ENCODE measurements at places on chromosomes 2 and 18. TPM values are rescaled to one million over a fixed set of nuclear protein-coding genes. Genes with fewer than 3 reads are reported as not detected.

Gene PMAIP1
- 58.2 TPM for total RNA-seq

Gene LBX2
- 1.00 TPM for total RNA-seq

Gene MBOAT2
- total RNA-seq: 75.2 TPM

Gene GALNT3
- 92.9 TPM for total RNA-seq

Gene C18orf32
- total RNA-seq: 29.0 TPM

Gene RSAD2
- 1.1 TPM for total RNA-seq

Gene SLC9A2
- 0.14 TPM for total RNA-seq

Gene SOX11
- total RNA-seq: under 0.01 TPM

Gene GPR35
- 0.85 TPM for total RNA-seq

Gene RPRM
- not detected for total RNA-seq

Gene NT5C1B
- not detected for total RNA-seq

Gene SERPINB11
- under 0.01 TPM for total RNA-seq

Gene WDR43
- 123 TPM for total RNA-seq

Gene ZAP70
- total RNA-seq: 0.07 TPM

Gene PCGF1
- total RNA-seq: 39.0 TPM

Gene CDK15
- not detected for total RNA-seq

Gene MC5R
- total RNA-seq: not detected

Gene SNED1
- total RNA-seq: under 0.01 TPM

Gene DPYSL5
- not detected for total RNA-seq

Gene GPATCH11
- total RNA-seq: 7.0 TPM

Gene LYPD6
- total RNA-seq: 1.4 TPM

Gene CCDC148
- total RNA-seq: 0.34 TPM

Gene TEKT4
- not detected for total RNA-seq

Gene LOXHD1
- not detected for total RNA-seq

Gene SULT6B1
- not detected for total RNA-seq

Gene CCDC150
- total RNA-seq: 1.6 TPM

Gene LYPD6B
- total RNA-seq: 10.9 TPM

Gene OST4
- 254 TPM for total RNA-seq

Gene DSG4
- not detected for total RNA-seq

Gene SERPINB8
- 41.0 TPM for total RNA-seq

Gene VAMP5
- 2.7 TPM for total RNA-seq

Measured in nasal cavity respiratory epithelium epithelial cell of viscerocranial mucosa (primary cell).